ENCODE measurements at places on chromosomes 2 and 18.

GRCh38 chr2:158926478-158926948, 41.9 kb upstream of the TANC1 start:
- DNase-seq: no peak

DNA sequence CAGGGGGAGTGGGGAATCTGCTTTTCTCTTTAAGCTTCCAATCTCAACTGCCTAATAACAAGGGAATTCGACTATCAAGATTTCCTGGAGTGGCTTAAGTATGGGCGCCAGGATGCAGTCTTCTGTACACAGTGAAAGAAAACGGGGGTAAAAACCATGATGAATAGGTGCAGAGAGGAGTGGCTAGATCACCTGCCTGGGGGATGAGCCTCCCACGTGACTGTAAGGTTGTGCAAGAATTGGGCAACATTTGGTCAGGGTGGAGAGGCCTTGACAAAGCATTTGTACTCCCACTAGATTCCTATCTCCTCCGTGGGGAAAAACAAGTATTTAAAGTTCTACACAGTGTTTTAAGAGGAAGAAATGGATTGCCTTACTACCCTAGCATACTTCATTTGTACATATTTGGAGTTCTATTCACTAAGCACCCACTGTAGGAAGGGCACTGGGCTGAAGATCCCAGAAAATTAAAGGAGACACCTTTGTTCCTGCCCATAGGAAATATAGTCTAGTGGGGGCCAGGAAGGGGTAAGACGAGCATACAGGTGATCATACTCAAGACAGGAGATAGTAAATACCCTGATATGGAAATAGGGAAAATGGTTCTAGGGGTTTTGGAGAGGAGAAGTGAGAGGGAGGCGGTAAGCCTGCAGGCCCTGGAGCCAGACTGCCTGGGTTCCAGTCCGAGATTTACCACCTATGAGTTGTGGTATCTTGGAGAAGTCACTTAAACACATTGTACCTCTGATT, 29.2 kb downstream of the EPAS1 start:
- no peak for DNase-seq

- DNase-seq: no peak
Observed at GRCh38 chr2:71008342-71008741, 13.7 kb upstream of the TEX261 start.

DNA sequence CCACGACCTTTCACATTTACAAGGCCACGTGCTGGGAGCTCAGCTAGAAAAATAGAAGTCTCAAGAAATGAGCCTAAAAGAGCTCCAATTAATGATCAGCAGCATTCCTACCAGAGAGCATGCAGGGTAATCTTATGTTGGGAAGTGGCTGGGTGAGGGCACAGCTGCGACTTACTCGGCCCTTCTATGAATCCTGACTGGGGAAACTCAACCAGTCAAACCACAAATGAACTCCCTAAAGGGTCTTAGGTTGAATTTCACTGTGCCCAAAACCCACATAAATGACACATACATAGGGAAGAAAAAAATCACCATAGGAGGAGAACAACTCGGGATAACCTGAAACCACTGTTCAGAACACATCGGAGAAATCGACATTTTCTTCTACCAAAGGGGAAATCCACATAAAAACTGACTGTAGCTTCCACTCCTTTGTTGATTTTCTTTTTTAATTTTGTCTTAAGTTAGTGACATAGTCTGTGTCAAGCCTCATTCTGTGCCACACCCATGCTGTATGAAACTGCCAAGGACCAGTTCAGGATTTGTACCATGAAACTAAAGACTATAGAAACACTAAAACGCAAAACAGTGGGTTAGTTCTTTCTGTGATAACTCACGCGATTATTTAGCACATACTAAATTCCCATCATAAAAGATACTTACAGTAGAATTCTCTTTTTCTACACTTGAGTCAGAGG, 54.7 kb downstream of the UXS1 start:
- no peak for DNase-seq

DNA sequence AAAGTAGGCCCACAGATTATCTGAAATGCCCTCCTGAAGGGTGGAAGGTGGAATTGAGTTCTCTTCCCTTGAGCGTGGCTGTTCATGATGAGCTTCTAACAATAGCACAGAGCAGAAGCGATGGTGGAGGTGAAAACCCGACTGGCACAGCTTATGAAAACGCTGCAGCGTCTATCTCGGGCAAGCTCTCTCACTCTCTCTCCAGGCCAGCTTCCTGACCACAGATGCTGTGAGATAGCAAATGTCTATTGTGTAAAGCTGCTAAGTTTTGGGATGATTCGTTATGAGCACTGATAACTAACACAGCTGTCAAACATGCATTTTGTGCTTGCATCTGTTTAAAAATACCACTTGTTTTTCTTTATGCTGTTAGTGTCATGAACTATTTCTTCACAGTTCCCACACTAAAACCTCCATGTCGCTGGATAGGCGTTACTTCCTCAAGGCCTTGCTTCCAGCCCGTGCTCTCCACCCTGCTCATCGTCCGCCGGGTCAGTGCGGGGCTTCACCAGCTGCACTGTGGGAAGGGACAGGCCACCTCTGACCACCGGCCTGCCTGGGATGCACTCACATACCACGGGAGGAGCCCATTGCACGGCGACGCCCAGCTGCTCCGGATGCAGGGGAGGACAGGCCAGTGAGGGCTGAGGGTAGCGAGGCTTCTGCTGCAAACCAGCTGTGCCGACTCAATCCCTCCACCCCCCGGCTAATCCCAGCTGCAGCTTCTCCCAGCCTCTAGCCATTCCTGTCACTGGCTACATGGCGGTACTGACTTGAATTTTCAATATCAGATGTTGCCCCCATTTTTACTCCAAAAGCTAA, 60.0 kb upstream of the OTOS start:
- no peak for DNase-seq

DNA sequence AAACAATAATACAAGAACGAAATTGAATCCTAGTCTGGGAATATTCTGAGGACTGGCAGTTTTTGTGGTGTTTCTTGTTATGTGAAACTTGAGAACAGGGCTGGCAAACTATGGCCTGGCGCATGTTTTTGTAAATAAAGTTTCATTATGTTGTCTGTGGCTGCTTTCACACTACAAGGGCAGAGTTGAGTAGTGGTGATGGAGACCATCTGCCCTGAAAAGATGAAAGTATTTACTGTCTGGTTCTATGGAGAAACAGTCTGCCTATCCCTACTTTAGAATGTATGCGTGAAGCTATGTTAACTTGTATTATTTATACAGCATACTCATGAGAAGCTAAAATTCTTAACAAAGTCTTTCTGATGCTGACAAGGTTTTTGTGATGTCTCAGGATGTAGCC, 351.9 kb downstream of the LRRTM1 start:
- DNase-seq: no peak

- no peak for DNase-seq
Observed at GRCh38 chr2:231335591-231335990, 59.9 kb upstream of the B3GNT7 start.

- DNase-seq: no peak
Observed at GRCh38 chr2:12819103-12819475, 102.4 kb downstream of the TRIB2 start.

- DNase-seq: no peak
Observed at GRCh38 chr2:19772981-19773380, 128.8 kb downstream of the TTC32 start.

DNA sequence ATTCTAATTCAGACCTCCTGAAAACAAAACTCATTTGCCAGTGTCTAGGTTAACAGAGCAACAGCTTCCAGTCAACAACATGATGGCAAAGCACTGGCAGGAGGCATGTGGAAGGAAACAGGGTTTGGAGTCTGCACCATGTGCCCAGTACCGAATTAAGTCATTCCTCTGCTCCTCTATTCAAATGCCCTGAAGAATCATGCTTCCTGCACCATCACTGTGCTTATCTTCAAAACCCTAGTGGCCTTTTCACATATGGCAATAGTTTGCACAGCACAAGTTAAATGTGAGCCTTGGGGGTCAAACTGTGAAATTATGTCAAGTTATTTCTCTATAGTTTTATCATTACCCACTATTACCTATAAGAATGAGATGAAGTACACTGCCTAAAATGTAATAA, 75.4 kb upstream of the GRB14 start:
- no peak for DNase-seq

DNA sequence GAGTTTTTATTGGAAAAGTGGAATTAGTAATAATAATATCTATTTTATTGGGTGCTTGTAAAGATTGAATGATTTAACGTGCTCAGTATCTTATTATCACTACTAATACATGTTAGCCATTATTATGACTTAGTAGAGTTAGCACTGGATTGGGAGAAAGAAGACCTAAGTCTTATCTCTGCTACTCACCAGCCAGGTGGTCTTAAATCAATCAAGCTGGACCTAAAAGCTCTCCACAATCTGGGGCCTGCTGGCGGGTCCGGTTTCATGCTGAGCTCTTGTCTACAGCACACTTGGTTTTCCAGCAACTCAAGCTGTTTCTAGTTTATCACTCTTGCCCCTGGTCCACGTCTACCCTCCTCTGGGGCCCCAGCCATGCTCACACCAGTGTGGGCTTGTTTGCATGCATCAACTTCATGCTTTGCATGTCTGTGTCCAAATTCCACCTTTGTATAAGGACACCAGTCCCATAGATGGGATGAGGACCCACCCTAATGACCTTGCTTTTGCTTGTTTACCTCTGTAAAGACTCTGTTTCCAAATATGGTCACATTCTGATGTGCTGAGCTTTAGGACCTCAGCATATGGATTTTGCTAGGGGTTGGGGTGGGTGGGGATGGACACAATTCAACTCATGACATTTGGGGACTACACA, 363.1 kb downstream of the LPIN1 start:
- peak; percentile 93 for DNase-seq

DNA sequence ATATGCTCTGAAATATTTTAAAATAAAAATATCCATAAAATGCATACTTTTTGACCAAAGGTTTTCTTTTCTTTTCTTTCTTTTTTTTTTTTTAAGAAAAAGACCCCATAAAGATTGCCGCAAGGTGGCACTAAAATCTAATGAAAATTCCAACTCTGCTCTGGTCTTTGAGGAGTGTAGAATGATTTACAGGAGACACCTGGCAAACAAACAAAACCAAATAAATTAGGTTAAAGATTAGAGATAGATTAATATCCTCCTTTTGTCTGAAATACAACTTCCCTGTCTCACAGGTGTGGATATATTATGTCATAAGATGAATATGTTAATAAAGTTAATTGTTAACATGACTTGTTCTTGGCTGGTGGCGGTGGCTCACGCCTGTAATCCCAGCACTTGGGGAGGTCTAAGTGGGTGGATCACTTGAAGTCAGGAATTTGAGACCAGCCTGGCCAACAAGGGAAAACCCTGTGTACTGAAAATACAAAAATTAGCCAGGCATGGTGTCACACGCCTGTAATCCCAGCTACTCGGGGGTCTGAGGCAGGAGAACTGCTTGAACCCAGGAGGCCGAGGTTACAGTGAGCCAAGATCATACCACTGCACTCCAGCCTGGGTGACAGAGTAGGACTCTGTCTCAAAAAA, 3.5 kb upstream of the RHOB start:
- peak; percentile 62 for DNase-seq

- DNase-seq: no peak
Observed at GRCh38 chr2:65662654-65663432, 230.4 kb upstream of the SPRED2 start.

- DNase-seq: no peak
Observed at GRCh38 chr2:237987268-237987667, 20.5 kb downstream of the UBE2F start.

DNA sequence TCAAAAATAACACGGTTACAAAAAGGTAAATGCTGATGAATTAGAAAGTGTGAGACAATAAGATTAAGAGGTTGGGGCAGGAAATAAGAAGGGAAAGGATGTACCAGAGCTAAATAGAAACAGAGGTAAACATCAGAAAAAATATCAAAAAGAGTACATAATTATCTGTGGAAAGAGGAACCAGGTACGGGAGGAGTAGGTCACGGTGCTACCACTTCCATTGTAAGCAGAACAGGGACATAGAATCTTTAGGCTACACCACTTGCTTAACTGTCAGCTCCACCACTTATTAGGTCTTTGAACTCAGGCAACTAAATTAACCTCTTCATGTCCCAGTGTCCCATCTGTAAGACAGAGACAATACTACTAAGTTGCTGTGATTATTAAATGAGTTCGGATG, 350.3 kb downstream of the LRATD1 start:
- no peak for DNase-seq

DNA sequence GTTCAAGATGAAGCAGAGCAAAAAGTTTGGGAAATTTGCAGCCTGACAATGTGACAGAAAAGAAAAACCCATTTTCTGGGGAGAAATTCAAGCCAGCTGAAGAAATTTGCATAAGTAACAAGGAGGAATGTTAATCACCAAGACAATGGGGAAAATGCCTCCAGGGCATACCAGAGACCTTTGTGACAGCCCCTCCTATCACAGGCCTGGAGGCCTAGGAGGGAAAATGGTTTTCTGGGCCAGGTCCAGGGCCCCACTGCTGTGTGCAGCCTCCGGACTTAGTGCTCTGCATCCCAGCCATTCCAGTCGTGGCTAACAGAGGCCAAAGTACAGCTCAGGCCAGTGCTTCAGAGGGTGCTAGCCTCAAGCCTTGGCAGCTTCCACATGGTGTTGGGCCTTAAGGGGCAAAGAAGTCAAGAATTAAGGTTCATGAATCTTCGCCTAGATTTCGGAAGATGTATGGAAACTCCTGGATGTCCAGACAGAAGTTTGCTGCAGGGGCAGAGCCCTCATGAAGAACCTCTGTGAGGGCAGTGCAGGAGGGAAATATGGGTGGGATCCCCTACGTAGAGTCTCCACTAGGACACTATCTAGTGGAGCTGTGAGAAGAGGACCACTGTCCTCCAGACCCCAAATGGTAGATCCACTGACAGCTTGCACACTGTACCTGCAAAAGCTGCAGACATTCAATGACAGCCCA, 314.1 kb upstream of the TRIB2 start:
- DNase-seq: no peak

DNA sequence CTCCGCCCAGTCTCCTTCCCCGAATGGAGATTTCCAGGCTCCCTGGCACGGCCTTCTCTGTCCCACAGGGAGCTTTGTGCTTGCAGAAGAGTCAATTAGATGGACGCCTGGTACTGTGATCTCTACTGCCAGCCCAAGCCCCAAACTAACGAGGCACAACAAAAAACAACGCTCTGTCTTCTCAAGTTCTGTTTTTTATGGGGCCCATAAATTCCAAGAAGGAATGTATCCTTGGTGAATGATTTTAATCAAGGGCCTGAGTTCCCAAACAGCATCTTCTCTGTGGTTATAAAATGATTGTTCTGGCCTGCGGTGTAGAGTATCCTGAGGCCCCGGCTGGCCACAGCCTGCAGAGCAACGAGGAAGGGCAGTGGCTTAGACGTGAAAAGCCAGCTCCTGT, 219.5 kb downstream of the CLIP4 start:
- DNase-seq: no peak

DNA sequence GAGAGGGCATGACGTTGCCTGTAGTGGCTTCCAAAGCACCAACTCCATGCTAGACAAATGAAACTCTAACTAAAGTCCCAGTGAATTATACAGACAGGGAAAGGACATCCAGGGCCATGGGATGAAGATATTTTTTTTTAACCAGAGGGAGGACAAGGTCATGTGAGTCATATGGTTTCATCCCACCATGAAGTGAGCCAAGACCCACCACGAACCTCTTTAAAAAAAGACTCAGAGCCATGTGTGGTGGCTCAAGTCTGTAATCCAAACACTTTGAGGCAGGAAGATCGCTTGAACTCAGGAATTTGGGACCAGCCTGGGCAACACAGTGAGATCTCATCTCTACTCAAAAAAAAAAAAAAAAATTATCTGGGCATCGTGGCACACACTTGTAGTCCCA, 115.2 kb downstream of the LIPG start:
- no peak for DNase-seq

GRCh38 chr18:27226556-27227075, 41.5 kb upstream of the CHST9 start:
- DNase-seq: no peak

Data from NCI-H524 treated with DMSO at 0.1 percent for 48 hours (cell line).